ENCODE measurements at places on chromosomes 3 and 15. TPM values are rescaled to one million over a fixed set of nuclear protein-coding genes. Genes with fewer than 3 reads are reported as not detected.
A peak's percentile ranks its signal among the peaks of the same experiment; 100 is the strongest.

- DNase-seq: no peak
Observed at GRCh38 chr3:137264071-137264820, 306.5 kb downstream of the IL20RB start.

GRCh38 chr15:72312605-72313447 is 7.1 kb downstream of the CELF6 start:
- DNase-seq: peak; percentile 12

GRCh38 chr3:148975696-148976095 is 15.6 kb upstream of the GYG1 start:
- no peak for DNase-seq

DNA sequence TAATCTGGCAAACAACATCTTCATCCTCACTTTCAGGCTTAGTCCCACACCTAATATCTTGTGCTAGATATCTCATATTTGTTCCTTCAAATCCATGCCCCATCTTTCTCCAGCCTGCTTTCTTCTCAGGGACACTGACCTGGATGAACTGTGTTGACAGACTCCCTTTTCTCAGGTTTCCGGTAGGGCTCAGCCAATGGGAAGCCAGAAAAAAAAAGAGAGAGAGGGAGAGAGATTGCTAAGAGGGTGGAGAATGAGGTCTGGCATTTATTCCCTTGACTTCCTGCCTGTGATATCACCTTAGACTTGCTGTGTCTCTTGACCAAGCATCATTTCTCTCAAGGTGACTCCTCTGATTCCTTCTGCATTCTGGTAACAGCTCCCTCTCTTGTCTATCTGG is 145.6 kb upstream of the ABI3BP start:
- no peak for DNase-seq

UQCRC1 gene
- total RNA-seq: 435 TPM

NPTN gene
- 99.9 TPM for total RNA-seq

AAGAB gene
- total RNA-seq: 52.4 TPM

Data from kidney epithelial cell (primary cell).